Naive thymus-derived CD8-positive, alpha-beta T cell (primary cell): ENCODE measurements at places on chromosomes 11 and 22. TPM values are rescaled to one million over a fixed set of nuclear protein-coding genes. Genes with fewer than 3 reads are reported as not detected.

The SMIM38 gene
- not detected for polyA plus RNA-seq

DNA sequence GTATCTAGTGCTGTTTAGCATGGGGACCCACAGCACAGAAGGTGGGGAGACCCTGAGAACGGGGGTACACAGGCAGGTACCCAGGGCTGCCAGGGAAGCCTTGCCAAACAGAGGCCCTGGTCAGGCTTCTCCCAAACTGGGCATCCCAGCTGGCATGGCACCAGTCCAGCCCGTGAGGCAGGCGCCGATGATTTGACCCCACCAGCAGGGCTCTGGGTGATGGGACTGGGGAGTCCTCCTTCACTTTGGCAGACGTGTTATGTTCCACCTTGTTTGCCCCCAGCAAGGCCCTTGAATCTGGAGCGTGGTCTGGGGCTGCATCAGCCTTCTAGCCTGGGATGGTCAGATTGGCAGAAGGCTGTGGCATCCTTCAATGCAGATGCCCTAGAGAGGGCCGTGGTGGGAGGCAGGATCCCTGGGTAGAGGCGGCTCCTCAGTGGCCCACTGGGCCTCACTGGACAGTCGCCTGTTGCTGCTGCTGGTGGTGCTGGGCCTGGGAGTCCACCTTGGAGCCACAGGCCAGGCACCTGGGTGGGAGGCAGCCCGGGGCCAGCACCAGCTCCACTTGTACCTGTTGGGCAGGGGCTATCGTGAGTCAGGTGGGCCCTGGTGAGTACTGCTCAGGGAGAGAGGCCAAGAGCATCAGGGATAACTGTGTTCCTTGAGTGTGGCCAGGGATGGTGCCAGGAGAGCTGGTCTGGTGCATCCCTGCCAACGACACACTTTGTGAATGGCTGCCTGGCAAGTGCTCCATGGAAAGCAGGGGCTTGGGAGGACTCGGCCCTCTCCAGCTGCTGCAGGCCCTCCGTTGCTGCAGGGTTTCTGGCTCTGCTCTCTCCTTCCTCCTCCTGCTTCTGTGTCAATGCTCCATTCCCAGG, 3.3 kb downstream of the ADORA2A start:
- no peak for DNase-seq

DNA sequence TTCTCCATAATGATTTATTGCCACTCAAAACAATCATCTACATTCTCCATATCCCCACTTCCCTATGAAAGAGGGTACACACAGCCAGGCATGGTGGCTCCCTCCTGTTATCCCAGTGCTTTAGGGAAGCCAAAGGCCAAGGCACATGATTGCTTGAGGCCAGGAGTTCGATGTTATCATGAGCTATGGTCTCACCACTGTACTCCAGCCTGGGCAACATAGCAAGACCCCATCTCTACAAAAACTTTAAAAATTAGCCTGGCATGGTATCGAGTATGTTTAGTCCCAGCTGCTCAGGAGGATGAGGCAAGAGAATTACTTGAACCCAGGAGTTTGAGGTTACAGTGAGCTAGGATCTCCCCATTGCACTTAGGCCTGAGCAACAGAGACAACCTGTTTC, 6.0 kb downstream of the HPS5 start:
- DNase-seq = no peak

DNA sequence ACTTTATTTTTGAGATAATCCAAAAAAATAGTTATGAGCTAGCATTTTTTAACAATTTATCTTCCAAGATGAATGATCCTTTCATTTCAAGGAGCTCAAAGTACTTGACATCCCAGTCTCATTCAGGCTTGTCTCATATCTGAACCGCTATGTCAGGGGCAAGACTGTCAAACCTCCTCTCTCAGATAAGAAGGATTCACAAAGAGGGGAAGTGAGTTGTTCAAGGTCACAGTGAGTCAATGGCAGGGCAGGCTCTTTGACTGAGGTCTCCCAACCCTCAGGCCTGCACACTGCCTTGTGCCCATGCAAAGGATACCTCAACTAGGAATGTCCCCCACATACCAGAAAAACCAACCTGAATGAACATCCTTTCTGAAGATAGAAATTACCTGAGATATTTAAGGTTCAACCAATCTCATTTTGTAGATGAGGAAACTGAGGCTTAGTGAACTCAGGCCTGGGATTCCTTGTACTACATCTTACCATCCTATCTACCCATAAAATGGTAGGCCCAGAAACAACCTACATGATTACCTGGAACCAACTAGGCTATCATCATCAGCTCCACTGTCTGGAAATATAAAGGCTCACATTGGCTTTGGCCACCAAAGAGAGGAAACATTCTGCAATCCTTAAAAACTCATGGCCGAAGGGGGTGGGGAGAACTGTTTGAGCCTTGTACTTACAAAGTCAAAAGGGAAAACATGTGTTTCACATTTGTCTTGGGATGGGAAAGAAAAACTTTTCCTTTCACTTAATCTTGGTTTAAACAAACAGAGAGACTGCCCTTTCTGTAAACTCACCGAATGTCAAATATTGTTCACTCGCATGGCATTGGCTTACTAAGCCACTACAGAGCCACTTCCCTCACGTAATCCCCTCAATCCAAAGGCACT, 51.1 kb downstream of the LIF start:
- DNase-seq = no peak

The GTSE1 gene
- not detected for polyA plus RNA-seq

DNA sequence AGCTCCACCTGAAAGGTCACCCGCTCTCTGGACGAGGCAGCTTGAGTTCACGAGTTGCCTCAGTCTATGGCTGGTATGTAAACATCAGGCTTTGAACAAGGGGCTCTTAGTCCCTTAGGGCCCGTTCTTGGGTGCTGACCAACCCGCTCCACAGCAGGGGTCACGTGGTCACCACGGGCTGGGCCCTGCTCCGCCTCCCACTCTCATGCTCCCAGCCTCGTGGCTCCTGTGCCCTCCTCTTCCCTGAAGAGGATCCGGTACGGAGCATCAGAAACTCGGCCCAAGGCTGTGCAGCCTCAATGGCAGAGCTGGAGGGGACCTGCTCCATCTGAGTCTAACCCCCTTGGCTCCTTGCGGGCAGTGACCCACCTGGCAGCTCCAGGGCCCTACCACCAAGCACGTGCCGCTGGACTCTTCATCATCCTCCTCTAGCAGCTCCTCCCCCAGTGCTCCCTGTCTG, 54.2 kb upstream of the TTLL12 start:
- no peak for DNase-seq

The IL18 gene
- not detected for polyA plus RNA-seq

DNA sequence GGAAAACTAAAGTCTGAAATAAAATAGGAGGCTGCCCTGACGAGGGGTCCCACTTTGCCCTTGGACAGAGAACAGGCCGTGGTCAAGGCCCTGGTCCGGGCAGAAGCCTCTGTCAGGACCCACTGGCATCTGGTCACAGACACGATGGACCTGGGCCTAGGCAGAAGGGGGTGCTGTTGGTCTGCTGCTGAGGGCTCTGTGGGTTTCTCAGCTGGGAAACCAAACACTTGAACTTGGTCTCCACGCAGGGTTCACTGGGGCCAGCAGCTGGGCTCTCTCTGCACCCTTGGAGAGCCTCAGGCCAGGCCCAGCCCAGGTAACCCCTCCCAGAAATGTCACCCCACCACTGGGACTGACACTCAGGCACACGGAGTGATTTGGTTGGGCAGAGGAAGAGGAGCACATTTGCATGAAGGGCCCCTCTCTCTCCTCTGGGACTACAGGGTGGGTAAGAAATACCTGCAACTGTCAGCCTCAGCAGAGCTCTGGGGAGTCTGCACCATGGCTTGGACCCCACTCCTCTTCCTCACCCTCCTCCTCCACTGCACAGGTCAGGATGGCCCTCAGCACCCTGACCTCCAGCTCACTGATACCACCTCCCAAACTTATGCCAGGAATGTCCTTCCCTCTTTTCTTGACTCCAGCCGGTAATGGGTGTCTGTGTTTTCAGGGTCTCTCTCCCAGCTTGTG, 48.1 kb upstream of the TOP3B start:
- no peak for DNase-seq

- no peak for DNase-seq
These were observed 8.7 kb upstream of the KCNJ5 start for GRCh38 chr11:128882451-128882850.

The MPPED2 gene
- not detected for polyA plus RNA-seq

DNA sequence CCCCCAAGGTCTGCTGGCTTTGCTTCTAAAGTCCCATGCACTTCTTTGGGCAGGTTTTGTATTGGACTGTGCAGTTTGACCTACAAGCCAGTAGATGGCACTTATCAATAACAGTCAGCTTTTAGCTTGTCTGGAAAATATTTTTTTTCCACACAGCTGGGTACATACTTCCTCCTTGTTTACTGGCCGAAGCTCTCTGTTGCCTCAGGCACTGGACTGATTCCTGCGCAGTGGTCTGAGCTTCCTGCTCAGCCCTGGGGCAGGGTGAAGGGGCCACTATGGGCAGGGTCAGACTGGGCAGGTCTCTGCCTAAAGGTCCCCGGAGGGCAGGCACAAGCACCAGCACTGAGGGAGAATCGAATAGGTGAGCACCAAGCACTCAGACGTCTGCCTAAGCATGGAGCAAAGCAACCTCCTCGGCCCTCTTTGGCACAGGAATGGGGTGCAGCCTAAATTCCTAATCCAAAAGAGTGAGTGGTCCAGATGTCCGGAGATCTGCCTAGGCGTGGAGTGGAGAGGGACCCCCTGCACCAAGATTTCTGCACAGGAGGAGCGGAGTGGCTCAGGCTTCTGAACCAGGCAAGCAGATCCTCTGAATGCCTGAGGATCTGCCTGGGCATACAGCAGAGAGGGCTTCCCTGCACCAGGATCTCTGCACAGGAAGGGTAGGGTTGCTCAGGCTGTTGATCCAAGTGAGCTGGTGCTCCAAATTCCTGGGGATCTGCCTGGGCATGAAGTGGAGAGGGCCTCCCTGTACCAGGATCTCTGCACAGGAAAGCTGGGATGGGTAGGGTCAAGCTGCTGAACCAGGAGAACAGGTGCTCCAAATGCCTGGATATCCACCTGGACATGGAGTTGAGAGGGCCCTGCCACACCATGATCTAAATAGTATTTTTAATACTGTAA, 105.9 kb upstream of the C11orf58 start:
- DNase-seq = no peak
